ENCODE measurements at places on chromosomes 2 and 18.

GRCh38 chr2:121790276-121790956 lies 35.0 kb downstream of the TSN start:
- DNase-seq, result no peak

GRCh38 chr2:160295519-160296207 lies 95.6 kb upstream of the ITGB6 start:
- no peak for DNase-seq

DNA sequence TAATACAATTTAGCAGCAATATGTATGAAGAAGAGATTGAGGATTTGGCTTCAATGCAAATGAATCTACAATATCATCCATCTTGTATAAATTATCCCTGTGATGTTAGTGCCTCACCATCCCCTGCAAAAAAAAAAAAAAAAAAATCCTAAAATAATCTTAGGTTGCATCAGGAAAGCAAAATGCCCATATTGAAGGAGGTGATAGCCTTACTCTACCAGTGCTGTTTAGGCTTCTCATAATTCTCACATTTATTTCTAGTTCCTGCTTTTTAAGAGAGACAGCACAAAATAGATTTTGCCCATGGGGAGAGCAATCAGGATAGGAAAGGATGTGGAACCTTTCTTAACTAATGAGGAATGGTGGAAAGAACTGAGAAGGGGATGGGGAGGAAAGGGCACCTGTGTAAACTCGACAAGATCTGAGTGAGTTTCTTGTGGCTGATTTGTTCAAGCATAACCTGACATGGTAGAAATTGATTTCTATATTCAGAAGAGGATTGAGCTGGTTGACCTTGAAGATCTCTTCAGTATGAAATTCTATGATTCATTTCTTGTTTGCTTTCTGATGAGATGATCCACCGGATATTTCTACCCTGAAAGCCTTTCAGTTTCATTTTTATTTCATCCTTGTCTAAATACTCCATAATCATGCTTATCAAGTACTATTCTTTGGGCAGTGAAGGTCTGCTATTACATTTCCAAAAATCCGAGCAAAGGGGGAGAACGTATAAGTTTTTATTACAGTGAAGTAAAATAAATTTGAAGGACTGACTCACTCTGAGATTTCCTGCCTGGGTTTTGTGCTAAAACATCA lies 391.2 kb downstream of the PTPRM start:
- DNase-seq, result no peak

DNA sequence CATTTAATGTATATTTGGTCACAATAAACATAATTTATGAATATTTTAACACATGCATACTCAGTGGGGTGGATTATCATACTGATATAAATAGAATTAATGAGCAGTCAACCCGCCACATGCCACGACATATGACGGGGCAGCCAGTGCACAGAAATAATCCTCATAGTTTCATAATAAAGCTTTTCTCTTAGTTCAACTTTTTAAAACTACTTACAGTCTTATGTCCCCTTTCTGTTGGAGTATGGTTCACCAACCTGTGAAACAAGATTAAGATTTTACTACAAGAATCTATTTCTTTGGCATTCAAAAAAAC lies 75.6 kb upstream of the ETAA1 start:
- DNase-seq, result no peak

DNA sequence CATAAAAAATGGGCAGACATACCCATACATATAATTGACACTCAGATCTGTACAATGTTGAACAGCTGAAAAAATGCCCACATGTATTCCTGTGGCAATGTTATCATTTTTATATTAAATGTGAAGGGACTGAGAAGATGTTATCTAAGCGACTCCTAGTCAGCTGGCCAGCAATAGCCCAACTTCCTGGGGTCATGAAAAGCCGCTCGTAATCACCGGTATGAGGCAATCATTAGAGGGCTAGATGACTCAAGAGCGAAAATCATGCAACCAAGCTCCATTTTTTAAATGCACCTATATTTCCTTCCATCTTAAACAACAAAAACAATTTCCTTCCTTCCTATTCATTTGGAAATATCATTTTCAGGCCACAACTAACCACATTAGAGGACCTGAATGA lies 274.6 kb upstream of the CCDC68 start:
- no peak for DNase-seq

GRCh38 chr18:65124633-65125032 lies 626.2 kb upstream of the CDH7 start:
- DNase-seq, result no peak
